Placental pericyte (primary cell): ENCODE measurements at places on chromosomes 4 and X. TPM values are rescaled to one million over a fixed set of nuclear protein-coding genes. Genes with fewer than 3 reads are reported as not detected.

Gene CTAG2
- total RNA-seq = 0.22 TPM in 1 of 2 replicates, not detected in the other

Gene LUZP4
- not detected in 2 replicates for total RNA-seq

Gene ARMCX1
- 27.6 and 36.3 TPM in 2 replicates for total RNA-seq

Gene HNRNPD
- 24.7 and 30.2 TPM in 2 replicates for total RNA-seq

Gene C4orf17
- total RNA-seq = not detected in 2 replicates

Gene USP46
- 10.3 and 20.2 TPM in 2 replicates for total RNA-seq

Gene COL25A1
- 0.66 and 1.7 TPM in 2 replicates for total RNA-seq

Gene SPANXN4
- not detected in 2 replicates for total RNA-seq

Gene LANCL3
- 0.29 TPM in 1 of 2 replicates, not detected in the other for total RNA-seq

Gene CPLX1
- not detected in 2 replicates for total RNA-seq

Gene ANKRD50
- total RNA-seq = 25.2 and 56.3 TPM in 2 replicates

Gene HSD17B13
- total RNA-seq = 0.14 and 0.22 TPM in 2 replicates

Gene SHROOM2
- 1.8 and 6.7 TPM in 2 replicates for total RNA-seq

Gene PPBP
- total RNA-seq = not detected in 2 replicates

Gene GYPE
- total RNA-seq = under 0.01 and 0.43 TPM in 2 replicates

Gene SUV39H1
- 4.2 and 20.0 TPM in 2 replicates for total RNA-seq

Gene ETDA
- not detected in 2 replicates for total RNA-seq

Gene SYTL4
- total RNA-seq = 3.7 and 4.0 TPM in 2 replicates

Gene EGFL6
- 7.7 TPM in 1 of 2 replicates, not detected in the other for total RNA-seq

Gene CORIN
- under 0.01 and 1.1 TPM in 2 replicates for total RNA-seq

Gene MYOZ2
- total RNA-seq = 0.29 and 0.66 TPM in 2 replicates

Gene DIPK2B
- total RNA-seq = 0.14 TPM in 1 of 2 replicates, not detected in the other

Gene GPR50
- total RNA-seq = not detected in 2 replicates

Gene RTL3
- total RNA-seq = 0.43 TPM in 1 of 2 replicates, not detected in the other

Gene PHOX2B
- total RNA-seq = not detected in 2 replicates

Gene CENPVL2
- total RNA-seq = not detected in 2 replicates

Gene SSX2B
- total RNA-seq = not detected in 2 replicates

Gene EDA
- 0.22 and 0.86 TPM in 2 replicates for total RNA-seq

Gene NSUN7
- under 0.01 and 0.22 TPM in 2 replicates for total RNA-seq

Gene MORF4L2
- total RNA-seq = 773 and 866 TPM in 2 replicates

Gene SHOX
- total RNA-seq = not detected in 2 replicates

Gene NXF3
- not detected in 2 replicates for total RNA-seq

Gene MAGT1
- total RNA-seq = 107 and 297 TPM in 2 replicates

Gene DKK2
- under 0.01 and 6.7 TPM in 2 replicates for total RNA-seq

Gene PPP1R2C
- not detected in 2 replicates for total RNA-seq

Gene F8A3
- total RNA-seq = 0.44 and 2.3 TPM in 2 replicates
